ENCODE measurements at places on chromosomes 4 and X. TPM values are rescaled to one million over a fixed set of nuclear protein-coding genes. Genes with fewer than 3 reads are reported as not detected.

GRCh38 chrX:154004315-154004714 lies 15.4 kb downstream of the IRAK1 start:
- peaks cover 11% of the 10 kb centered on the region for H3K36me3 ChIP-seq
- H3K4me3 ChIP-seq, result no peak overlapping the region
- H3K27ac ChIP-seq, result no peak overlapping the region
- H3K27me3 ChIP-seq, result no peaks in the 10 kb centered on the region

- H3K36me3 ChIP-seq, result peaks cover 3% of the 10 kb centered on the region
- H3K27ac ChIP-seq, result no peak overlapping the region
- no peaks in the 10 kb centered on the region for H3K27me3 ChIP-seq
- H3K4me3 ChIP-seq, result peak overlapping the region; percentile 90
Measured at GRCh38 chrX:102650903-102651241, 411 bp upstream of the GPRASP1 start.

GRCh38 chr4:153464068-153464467 lies 2.1 kb upstream of the TMEM131L start:
- H3K4me1 ChIP-seq, result peaks cover 25% of the 10 kb centered on the region
- H3K36me3 ChIP-seq, result peaks cover 12% of the 10 kb centered on the region
- no peak overlapping the region for H3K27ac ChIP-seq
- no peak overlapping the region for H3K4me3 ChIP-seq
- no peak for DNase-seq

DNA sequence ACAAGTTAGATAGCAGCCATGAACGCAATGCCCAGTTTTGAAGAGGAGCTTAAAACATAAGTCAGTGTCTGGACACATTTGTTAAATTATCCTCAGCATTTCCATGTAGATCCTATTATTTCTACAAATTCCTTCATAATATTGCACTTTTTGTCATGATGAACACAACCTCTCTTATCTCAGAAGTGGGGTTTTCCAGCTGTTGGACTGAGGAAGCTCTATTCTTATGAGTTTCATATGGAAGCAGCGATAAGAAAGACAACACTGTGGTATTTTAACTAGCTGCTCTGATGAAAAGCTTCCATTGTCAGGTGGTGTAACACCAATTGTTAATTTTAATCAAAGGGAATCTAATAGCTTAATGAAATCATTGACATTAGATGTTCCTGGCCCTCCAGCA lies 308.7 kb downstream of the GBA3 start:
- no peak for DNase-seq
- no peak overlapping the region for H3K4me3 ChIP-seq
- H3K27me3 ChIP-seq, result no peaks in the 10 kb centered on the region
- no peak overlapping the region for H3K27ac ChIP-seq
- no peaks in the 10 kb centered on the region for H3K36me3 ChIP-seq

DNA sequence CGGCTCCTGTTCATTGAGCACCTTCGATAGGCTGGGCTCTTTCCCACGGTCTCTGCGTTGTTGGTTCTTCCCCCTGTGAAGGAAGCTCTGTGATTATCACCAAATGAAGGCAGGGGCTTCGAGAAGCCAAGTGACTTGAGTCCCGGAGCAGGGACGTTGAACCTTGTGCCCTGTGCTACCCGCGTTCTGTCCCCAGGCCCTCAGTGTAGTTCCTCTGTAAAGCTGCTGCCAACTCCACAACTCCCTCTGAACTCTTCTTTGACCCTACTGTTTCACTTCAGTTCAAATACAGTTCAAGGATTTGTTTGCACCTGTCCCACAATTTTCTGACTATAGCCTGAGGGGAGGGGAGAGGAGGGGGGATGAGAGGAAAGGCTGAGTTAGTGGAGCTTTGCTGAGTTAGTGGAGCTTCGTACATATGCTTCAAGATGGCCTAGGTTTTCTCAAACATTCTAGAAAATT lies 635 bp upstream of the PHF8 start:
- H3K27ac ChIP-seq, result peak overlapping the region; percentile 96
- H3K4me3 ChIP-seq, result peak overlapping the region; percentile 91
- no peaks in the 10 kb centered on the region for H3K27me3 ChIP-seq
- peaks cover 21% of the 10 kb centered on the region for H3K4me1 ChIP-seq
- H3K36me3 ChIP-seq, result peaks cover 13% of the 10 kb centered on the region

DNA sequence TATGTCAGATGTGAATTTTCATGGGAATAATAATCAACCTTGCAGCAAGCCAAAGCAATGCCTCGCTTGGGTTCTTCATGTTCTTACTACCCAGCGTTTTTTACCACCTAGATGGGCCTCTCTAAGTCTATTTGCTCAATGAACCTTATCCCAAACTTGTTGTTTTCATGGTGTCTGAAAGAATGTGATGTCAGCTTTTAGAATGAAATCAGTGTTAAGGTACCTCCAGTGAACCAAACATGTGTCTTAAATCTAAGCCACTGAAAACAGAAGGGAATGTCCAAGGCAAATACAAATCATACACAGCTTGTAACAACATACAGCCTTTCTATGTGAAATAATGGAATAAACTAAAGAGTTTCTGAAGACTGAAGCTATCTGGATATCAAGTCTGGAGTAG lies 6.7 kb downstream of the EPGN start:
- no peak overlapping the region for H3K4me3 ChIP-seq
- H3K27ac ChIP-seq, result no peak overlapping the region
- no peaks in the 10 kb centered on the region for H3K27me3 ChIP-seq

GRCh38 chrX:69900491-69900890 lies 149.2 kb downstream of the AWAT2 start:
- H3K27me3 ChIP-seq, result no peaks in the 10 kb centered on the region
- no peaks in the 10 kb centered on the region for H3K36me3 ChIP-seq
- no peaks in the 10 kb centered on the region for H3K4me1 ChIP-seq
- H3K4me3 ChIP-seq, result no peak overlapping the region
- no peak overlapping the region for H3K27ac ChIP-seq

GRCh38 chr4:108601532-108601931 lies 18.8 kb upstream of the RPL34 start:
- DNase-seq, result peak; percentile 23
- no peaks in the 10 kb centered on the region for H3K27me3 ChIP-seq
- H3K4me3 ChIP-seq, result no peak overlapping the region
- peaks cover 2% of the 10 kb centered on the region for H3K36me3 ChIP-seq

- no peaks in the 10 kb centered on the region for H3K36me3 ChIP-seq
- no peak overlapping the region for H3K4me3 ChIP-seq
- DNase-seq, result no peak
- H3K27ac ChIP-seq, result no peak overlapping the region
Measured at GRCh38 chr4:135966936-135967335, 1565.4 kb downstream of the PCDH18 start.

GRCh38 chr4:177441061-177441802 lies 1.0 kb downstream of the AGA start:
- H3K4me1 ChIP-seq, result peaks cover 18% of the 10 kb centered on the region
- peak; percentile 46 for DNase-seq
- H3K4me3 ChIP-seq, result peak overlapping the region; percentile 90
- no peaks in the 10 kb centered on the region for H3K27me3 ChIP-seq

GRCh38 chr4:86640469-86640868 lies 46.4 kb downstream of the PTPN13 start:
- no peaks in the 10 kb centered on the region for H3K36me3 ChIP-seq
- H3K27ac ChIP-seq, result no peak overlapping the region
- H3K4me3 ChIP-seq, result no peak overlapping the region
- no peak for DNase-seq

GRCh38 chrX:74216421-74216820 lies 87.6 kb upstream of the ZCCHC13 start:
- H3K4me3 ChIP-seq, result no peak overlapping the region
- H3K27ac ChIP-seq, result no peak overlapping the region
- peaks cover 28% of the 10 kb centered on the region for H3K4me1 ChIP-seq
- no peaks in the 10 kb centered on the region for H3K27me3 ChIP-seq

DNA sequence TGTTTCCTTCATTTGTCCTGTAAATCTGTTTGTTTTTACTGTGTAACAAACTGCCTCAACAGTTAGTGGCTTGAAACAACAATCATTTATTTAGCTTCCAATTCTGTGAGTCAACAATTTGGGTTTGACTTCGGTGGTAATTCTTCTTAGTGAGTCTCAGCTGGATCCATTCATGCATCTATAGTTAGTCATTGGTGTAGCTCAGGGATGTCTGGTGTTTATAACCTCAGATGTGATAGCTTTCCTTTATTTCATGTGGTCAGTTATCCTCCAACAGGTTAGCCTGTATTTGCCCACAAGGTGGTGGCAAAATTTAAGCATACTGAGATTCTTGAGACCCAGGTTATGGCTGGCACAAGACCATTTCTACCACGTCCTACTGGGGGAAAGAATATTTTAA lies 1267.2 kb downstream of the RAPGEF2 start:
- H3K27me3 ChIP-seq, result no peaks in the 10 kb centered on the region
- no peaks in the 10 kb centered on the region for H3K36me3 ChIP-seq
- no peaks in the 10 kb centered on the region for H3K4me1 ChIP-seq
- no peak overlapping the region for H3K27ac ChIP-seq

DNA sequence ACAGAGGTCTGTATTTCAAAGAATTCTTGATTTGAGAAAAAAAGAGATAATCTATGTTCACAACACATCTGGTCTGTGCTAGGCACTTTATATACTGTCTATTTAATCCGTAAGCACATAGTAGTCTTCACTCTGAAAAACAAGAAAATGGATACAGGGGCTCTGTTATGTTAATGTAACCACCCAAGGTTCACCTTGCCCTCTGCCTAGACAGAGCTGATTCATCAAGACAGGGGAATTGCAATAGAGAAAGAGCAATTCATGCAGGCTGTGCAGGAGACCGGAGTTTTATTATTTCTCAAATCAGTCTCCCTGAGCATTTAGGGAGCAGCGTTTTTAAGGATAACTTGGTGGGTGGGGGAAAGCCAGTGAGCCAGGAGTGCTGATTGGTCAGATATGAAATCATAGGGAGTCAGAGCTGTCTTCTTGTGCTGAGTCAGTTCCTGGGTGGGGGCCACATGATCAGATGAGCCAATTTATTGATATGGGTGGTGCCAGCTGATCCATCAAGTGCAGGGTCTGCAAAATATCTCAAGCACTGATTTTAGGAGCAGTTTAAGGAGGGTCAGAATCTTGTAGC lies 92.9 kb upstream of the TNIP3 start:
- peak overlapping the region; percentile 79 for H3K27ac ChIP-seq
- H3K4me3 ChIP-seq, result peak overlapping the region; percentile 2
- H3K36me3 ChIP-seq, result no peaks in the 10 kb centered on the region

The MAGEB10 gene
- total RNA-seq, result not detected

The HSFX3 gene
- not detected for total RNA-seq

The ZNF280C gene
- 5.8 TPM for total RNA-seq

The ENAM gene
- total RNA-seq, result not detected

The DTHD1 gene
- 3.1 TPM for total RNA-seq

The WDR44 gene
- 9.2 TPM for total RNA-seq

The TBC1D9 gene
- not detected for total RNA-seq

The CENPVL2 gene
- not detected for total RNA-seq

The SMIM31 gene
- not detected for total RNA-seq

The FAM13A gene
- 2.3 TPM for total RNA-seq

Data from activated CD4-positive, alpha-beta memory T cell treated with anti-CD3 and anti-CD28 coated beads for 36 hours (primary cell).